MM.1S (cell line): ENCODE measurements at places on chromosomes 7 and 10.
A peak's percentile ranks its signal among the peaks of the same experiment; 100 is the strongest.

- DNase-seq, result no peak
These were observed 77.8 kb downstream of the EBF3 start for GRCh38 chr10:129886263-129886662.

DNA sequence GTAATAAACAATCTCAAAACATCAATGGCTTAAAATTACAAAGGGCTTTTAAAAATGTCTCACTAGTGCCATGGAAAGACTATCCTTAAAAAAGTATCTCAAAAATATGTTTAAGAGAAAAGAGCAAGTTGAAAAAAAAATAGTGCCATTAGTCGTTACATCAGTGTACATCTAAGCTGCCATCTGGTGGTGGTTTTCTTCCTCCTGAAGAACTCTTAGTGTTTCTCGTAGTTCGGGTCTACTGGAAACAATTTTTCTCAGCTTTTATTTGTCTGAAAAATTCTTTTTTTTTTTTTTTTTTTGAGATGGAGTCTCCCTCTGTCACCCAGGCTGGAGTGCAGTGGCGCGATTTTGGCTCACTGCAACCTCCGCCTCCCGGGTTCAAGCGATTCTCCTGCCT lies 5.9 kb upstream of the GARIN1A start:
- DNase-seq, result no peak

DNA sequence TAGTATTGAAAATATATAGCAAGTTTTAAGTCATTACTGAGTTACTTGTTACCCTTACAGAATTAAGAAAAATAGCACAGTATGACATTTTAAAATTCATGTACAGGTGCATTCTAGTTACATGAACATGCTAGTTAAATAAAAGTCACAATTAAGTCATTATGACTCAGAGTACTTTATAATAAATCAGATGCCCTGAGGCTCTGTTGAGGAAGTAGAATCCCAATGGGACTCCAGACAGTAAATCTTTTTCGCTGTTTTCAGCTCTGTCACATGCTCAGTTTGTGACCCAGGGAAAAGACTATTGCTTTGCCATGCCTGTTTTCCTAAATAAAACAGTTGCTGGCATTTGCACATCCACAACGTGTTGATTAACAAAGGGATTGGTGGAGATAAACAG lies 21.0 kb downstream of the NUDT13 start:
- DNase-seq, result no peak

DNA sequence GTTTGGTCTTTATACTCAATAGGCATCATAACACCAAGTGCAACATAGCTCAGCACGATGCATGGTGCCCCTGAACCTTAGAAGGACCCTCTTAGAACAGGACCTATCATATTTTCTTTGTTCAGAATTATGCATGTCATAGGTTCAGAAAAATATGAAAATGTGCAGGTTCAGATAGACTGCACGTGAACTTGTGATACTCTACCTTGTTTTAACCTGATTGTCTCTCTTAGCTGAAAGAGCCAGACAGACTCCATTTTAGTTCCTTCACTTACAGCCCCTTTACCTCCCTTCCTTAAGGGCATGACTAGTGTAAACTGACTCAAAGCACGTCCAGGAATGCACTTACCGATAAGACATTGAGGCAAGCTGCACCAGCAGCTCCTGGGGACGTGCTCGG lies 35.1 kb downstream of the MYOF start:
- no peak for DNase-seq

GRCh38 chr10:16519250-16519907 lies 2.3 kb downstream of the C1QL3 start:
- no peak for DNase-seq

DNA sequence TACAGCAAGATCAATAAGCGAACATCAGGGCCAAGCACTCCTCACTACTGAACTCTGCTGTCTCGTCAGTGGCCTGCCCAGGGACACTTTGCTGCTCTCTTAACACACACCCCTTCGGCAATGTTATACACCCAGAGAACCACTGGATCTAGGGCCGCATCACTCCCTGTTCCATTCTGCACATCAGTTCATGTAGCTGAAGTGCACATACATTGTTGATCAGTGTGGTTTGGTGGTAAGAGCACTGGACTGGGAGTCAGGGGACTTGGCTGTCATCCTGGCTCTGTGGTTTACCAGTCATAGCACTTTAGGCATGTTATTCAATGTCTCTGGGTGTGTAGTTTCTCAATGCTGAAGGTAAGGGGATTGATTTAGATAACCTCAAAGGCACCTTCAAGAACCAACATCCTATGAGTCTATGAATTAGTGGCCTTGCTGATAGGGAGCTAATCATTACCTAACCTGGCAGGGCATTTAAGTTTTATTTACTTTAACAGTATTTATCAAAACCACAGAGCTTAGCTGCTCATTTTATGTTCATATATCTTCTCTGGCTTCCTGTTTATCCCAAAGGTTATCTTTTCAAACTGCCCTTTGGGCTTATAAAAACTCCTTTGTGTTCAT lies 24.8 kb downstream of the DUSP5 start:
- DNase-seq, result no peak

DNA sequence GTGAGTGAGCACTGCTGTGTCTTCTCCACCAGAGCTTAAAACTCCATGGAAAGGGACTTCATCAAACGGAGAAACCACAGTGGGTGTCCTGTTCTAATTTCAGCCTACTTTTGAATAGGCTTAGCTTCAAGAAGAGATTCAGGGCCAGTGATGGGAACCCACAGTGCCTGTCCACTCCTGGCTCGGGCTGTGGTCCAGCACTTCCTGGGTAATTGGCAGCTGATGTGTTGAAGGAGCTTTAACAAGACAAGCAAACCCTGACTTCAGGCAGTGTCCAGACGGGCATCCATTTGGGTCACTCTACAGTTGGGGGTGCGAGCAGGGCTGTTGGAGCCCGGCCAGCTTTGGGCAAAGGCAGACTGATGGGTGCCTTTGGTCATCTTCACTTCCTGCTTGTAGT lies 14.5 kb downstream of the VWC2 start:
- no peak for DNase-seq

DNA sequence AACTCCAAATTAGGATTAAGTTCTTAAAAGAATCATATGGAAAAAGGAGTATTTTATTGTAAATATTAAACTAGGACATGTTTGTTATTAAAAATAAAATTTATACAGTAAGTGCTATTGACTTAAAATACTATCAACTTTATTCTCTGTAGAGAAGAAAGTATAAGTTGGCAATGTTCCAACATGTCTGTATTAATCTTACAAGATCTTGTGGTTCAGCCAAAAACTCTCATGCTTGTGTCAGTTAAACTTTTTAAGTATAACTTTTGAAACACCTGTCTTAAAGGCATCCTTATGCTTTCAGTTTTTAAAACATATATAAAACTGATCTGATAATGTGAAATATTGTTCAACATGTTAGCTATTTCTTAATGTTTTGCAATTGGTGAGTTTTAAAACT lies 160.7 kb downstream of the ZEB1 start:
- DNase-seq, result peak; percentile 10

DNA sequence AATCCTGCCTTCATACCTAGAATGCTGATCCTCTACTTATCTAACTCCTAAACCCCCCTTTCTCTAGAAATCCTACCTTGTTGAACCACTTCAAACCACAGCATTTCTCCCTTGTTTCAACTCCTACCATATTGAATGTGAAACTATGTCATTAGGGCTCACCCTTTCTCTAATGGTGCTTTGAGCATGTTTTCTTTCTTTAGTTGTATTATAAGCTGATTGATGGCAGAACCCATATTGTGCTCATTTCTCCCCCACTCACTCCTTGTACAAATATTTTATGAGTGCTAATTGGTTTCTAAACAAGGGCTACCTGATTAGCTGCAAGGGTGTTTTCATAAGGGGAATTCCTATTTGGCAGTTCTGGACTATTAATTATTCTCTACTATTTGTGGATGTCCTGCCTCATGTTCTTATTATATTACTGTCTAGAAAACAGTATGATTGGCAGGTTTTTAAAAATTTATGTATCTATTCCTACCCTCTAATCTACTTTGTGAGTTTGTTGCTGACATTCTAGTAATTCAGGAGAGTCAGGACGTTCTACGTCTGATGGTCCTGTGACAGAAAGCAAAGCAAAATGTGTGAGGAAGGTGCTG lies 765.8 kb downstream of the KCNMA1 start:
- no peak for DNase-seq

DNA sequence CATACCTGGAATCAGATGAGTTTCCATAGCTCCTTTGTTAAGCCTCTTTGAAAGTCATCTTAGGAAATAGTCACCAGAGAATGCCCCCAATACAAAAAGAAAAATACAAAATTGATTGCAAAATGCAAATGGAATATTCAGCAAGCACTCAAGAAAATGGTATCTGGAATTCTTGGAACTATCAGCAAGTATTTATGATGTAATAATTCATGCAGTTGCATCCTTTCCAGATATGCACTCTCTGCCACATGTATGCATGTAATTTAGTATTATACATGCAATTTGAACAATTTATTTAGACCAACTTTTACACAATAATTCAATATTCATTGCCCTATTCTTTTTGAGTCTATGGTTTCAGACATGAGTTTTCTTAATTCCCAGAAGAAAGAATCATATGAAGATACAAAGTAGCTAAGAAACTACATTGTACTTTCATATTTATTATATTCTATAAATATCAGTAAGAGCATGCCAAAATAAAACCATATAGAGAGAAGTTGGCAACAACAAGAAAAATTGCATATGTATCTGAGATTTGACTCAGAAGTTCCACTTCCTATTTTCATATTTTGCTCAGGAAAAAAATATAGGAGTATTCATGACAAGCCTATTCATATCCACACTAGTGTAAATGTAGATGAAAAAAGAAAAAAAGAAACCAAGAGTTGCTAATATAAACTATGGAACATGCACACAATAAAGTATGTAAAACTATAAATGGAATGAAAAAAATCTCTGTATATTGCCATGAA lies 338.5 kb downstream of the SEMA3D start:
- no peak for DNase-seq

DNA sequence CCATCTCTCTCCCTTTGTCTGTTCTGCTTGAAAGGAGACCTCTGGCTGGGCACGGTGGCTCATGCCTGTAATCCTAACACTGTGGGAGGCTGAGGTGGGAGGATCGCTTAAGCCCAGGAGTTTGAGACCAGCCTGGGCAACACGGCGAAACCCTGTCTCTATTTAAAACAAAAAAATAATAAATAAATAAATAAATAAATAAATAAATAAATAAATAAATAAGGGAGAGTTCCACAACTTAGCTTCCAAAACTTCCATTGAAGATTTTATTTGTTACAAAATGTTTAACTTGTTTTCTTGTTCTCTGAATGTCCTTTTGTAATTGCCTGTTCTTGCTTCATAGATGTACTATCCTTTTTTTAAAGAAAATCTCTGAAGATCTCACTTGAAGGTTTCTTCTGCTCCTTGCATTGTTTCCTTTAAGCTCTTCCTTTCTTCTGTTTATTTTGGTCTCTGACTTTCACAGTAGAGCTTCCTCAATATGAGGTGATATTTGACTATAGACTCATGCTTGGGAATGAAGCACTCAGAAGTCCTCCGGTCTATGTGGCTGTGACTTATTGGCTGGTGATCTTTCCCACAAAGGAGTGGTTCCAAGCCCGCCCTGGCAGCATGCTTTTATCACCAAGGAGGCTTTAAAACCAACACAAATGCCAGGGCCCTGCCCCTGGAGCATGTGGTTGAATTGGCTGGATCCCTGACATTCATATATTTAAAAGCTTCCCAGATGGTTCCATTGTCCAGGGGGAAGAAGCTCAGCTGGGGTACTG lies 18.1 kb upstream of the NPTX2 start:
- DNase-seq, result no peak

GRCh38 chr7:91557789-91558404 lies 293.7 kb downstream of the FZD1 start:
- no peak for DNase-seq

DNA sequence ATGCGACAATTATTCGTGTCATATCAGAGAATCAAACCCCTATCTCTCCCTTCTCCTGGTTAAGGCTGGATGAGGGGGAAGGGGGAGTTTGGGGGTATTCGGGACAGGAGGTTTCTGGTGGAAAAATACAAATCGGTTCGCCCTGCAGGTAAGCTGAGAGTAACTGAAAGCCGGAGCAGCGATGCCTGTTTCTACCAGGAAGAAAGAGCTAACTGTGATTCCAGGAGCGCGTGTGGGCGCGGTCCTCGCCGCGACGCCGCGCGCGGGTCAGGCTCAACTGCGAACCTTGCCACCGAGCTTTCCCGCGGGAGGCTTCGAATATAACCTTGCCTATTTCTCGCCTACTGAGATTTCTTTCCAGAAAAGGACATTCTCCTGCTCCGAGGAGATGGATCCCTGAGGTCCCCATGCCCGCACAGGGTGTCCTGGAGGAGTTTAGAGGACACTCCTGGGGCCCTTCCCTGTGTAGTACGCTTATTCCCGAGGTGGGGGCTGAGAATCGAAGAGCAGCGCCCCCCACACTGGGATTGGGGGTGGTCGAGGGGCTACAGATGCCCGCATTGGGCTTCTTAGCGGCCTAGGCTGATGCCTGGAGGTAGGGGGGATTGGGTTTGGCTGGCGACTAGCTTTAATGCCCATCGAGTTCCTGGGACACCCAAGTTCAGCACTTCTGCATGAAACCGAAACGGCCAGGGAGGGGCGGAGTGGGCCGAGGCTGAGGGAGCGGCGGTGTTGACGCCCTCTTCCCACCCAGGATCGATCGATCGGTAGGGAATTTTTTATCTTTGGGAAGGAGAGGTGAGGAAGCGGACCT lies 13.0 kb upstream of the DLX6 start:
- no peak for DNase-seq

- no peak for DNase-seq
These were observed 3.8 kb downstream of the KAZALD1 start for GRCh38 chr10:101065481-101066145.

- DNase-seq, result no peak
These were observed 33.4 kb upstream of the PDGFA start for GRCh38 chr7:552868-553635.

DNA sequence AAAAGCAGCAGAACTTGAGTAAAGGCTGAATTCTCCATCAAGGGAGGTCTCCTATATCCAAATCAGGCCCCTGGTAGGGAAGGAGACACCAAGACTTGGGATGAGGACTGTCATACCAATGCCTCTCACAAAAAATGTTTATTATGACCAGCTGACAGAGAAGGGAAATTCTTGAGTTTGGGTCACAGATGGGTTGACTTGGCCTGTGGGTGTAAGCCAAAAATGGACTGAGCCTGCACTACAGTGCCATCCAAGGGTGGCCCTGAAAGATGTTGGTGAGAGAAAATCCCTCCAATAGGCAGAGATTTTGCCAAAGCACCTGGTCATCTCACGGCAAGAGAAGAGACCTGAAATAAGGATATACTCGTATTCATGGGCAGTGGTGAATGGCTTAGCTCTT lies 27.0 kb upstream of the PPIF start:
- no peak for DNase-seq
